ENCODE measurements at places on chromosomes 2 and 18. TPM values are rescaled to one million over a fixed set of nuclear protein-coding genes. Genes with fewer than 3 reads are reported as not detected.

DNA sequence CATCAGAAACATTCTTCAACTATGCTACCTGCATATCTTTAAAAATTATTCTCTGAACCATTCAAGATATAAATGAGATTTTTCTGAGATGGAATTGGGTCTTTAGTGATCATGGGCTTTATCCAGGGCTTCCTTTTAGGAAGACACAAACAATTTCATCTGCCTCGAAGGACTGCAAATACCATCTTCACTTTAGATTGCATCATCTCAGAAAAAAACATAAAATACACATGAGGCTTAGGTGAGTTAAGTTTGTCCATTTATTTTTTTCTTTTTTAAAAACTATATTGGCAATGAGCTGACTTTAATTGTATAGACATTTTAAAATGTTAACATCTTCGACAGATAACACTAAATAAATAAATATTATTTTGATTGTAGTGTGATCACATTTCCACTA is 20.1 kb downstream of the TTN start:
- no peak for DNase-seq
- no peaks in the 10 kb centered on the region for H3K36me3 ChIP-seq
- H3K4me3 ChIP-seq = no peak overlapping the region

- no peak for DNase-seq
- no peaks in the 10 kb centered on the region for H3K36me3 ChIP-seq
- H3K27me3 ChIP-seq = 0 out of 2 replicates have a peak, but pooled peaks cover 2% of the 10 kb centered on the region
- no peak overlapping the region for H3K4me3 ChIP-seq
- no peaks in the 10 kb centered on the region for H3K4me1 ChIP-seq
- H3K27ac ChIP-seq = no peak overlapping the region
Observed at GRCh38 chr2:16716024-16716423, 50.4 kb upstream of the CYRIA start.

- H3K4me3 ChIP-seq = no peak overlapping the region
- no peak overlapping the region for H3K27ac ChIP-seq
- no peaks in the 10 kb centered on the region for H3K27me3 ChIP-seq
- DNase-seq = no peak
Observed at GRCh38 chr2:70756128-70756527, 11.9 kb downstream of the ADD2 start.

DNA sequence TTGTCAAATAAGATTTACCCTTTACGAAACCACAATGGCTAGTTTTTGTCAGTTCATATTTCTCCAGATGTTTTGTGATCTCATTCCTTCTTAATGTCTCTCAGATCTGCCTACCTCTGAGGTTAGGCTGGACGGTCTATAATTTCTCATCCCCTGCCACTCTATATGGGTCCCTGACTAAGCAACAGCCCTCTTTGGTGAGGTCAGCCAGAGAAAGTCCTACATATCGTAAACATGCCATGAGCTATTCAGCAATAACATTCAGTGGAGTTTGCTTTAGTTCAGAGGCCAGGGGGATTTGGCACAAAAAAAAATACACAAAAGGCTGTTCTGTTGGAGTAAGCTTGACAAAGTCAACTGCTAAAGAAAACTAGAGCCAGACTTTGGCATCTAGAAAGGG is 192.1 kb upstream of the NCKAP5 start:
- no peak overlapping the region for H3K27ac ChIP-seq
- H3K4me1 ChIP-seq = peaks cover 3% of the 10 kb centered on the region
- no peaks in the 10 kb centered on the region for H3K27me3 ChIP-seq
- no peaks in the 10 kb centered on the region for H3K36me3 ChIP-seq

GRCh38 chr18:61957801-61958516 is 65.2 kb upstream of the RNF152 start:
- no peak for DNase-seq
- H3K4me1 ChIP-seq = no peaks in the 10 kb centered on the region
- no peak overlapping the region for H3K4me3 ChIP-seq
- no peak overlapping the region for H3K27ac ChIP-seq
- H3K27me3 ChIP-seq = peaks cover 8% of the 10 kb centered on the region
- H3K36me3 ChIP-seq = no peaks in the 10 kb centered on the region

The ZNF532 gene
- polyA plus RNA-seq = not detected

The LPIN1 gene
- polyA plus RNA-seq = 19.4 TPM

The KCNK3 gene
- polyA plus RNA-seq = not detected

Data from HepG2 (cell line).